Large intestine (tissue), 12 donors: ENCODE measurements at places on chromosomes 13 and 19.

GRCh38 chr19:13066933-13067807, 35.5 kb downstream of the LYL1 start:
- DNase-seq: peak; percentile 50

GRCh38 chr13:20826843-20827560, 53.2 kb upstream of the EEF1AKMT1 start:
- no peak for DNase-seq

DNA sequence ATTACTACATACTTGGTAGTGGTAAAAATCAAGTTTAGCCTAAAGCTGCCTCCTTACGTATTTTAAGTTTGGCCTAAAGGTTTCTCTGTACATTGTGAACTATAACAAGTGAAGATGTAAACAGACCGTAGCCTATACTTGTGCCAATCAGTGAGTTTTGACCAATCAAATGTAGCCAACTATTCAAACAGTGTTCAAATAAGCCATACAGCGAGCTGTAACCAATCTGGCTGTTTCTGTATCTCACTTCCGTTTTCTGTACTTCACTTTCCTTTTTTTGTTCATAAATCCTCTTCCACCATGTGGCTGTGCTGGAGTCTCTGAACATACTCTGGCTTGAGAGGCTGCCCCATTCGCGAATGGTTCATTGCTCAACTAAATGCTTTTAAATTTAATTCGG, 2504.6 kb downstream of the PCDH9 start:
- DNase-seq: no peak

- no peak for DNase-seq
Observed at GRCh38 chr13:21567714-21568113, 36.3 kb downstream of the MICU2 start.

- DNase-seq: no peak
Observed at GRCh38 chr13:73109288-73109899, 50.6 kb downstream of the KLF5 start.

- DNase-seq: peak; percentile 98
Observed at GRCh38 chr13:98775844-98776598, 23.5 kb upstream of the SLC15A1 start.

- DNase-seq: peak; percentile 86
Observed at GRCh38 chr13:106143930-106144709, 391.3 kb downstream of the EFNB2 start.

DNA sequence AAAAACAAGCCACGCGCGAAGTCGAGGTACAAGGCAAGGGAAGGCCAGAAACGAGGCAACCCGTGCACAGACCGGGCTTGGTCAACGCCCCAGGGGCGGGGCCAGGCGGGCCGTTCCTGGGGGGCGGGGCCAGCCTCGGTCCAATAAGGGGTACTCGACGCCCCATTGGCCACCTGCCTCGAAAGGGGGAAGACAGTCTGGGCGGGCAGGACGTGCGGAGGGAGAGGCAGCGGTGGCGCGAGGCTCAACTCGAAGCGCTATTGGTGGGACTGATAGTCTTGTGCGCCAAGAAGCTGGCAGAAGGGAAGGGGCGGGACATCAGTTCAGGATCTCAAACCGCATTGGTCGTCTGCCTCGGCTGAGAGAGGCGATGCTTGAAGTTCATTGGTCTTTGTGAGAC, at the start of gene LYPD4:
Gene LYPD4, minus strand, starts transcription at position 83 of the 400 bp plus-strand sequence. CDS start 5,398 bp downstream, outside the sequence.
- DNase-seq: no peak

GRCh38 chr13:111304603-111305289, 15.7 kb upstream of the TEX29 start:
- DNase-seq: no peak

DNA sequence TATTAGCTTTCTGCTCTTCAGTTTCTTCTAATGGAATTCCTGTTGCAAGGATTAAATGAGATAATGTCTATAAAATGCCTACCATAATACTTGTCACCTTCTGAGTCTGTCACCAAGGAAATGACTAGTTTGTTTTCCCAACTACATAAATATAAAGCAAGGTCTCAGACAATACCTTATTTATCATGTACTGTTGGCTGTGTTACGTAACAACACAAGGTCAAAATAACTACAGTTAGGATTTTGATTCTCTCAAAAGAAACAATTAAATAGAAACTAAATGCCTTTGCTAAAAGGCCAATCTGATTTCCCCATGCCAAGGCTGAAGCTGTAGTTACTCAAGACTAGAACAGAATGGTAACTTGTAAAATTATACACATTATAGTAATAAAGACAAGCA, 134.5 kb downstream of the PCDH9 start:
- DNase-seq: no peak
